ENCODE measurements at places on chromosomes 11 and 22. TPM values are rescaled to one million over a fixed set of nuclear protein-coding genes. Genes with fewer than 3 reads are reported as not detected.
A peak's percentile ranks its signal among the peaks of the same experiment; 100 is the strongest.

DNA sequence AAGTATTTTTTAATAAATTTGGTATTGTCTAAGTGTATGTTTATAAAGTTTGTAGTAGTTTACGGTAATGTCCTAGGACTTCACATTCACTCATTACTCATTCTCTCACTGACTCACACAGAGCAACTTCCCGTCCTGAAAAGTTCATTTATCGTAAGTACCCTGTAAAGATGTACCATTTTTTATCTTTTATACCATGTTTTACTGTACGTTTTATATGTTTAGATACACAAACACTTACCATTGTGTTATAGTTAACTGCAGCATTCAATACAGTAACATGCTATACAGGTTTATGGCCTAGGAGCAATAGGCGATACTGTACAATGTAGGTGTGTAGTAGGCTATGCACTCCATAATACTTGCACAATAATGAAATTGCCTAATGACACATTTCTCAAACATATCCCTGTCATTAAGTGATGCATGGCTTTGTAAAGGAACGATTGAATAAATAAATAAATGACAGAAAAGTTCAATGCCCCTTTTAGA lies 12.5 kb upstream of the CARD18 start:
- DNase-seq, result no peak

DNA sequence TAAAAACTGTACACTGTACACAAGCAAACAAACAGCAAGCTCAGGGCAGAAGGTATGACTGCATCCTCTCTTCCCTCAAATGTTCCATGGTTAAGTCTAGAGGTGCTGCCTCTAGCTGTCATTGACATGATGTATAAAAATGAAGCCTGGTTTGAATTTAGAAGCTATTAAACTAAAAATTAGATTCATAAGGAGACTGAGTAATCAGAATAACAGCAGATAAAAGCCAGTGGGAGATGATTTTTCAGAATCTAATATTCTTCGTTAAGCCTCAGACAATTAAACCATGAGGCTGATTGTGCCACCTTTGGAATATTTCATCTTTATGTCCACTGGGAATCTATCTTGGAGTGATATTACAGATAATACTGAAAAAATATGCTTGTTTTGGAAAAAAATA lies 101.4 kb upstream of the ZC3H12C start:
- DNase-seq, result no peak

DNA sequence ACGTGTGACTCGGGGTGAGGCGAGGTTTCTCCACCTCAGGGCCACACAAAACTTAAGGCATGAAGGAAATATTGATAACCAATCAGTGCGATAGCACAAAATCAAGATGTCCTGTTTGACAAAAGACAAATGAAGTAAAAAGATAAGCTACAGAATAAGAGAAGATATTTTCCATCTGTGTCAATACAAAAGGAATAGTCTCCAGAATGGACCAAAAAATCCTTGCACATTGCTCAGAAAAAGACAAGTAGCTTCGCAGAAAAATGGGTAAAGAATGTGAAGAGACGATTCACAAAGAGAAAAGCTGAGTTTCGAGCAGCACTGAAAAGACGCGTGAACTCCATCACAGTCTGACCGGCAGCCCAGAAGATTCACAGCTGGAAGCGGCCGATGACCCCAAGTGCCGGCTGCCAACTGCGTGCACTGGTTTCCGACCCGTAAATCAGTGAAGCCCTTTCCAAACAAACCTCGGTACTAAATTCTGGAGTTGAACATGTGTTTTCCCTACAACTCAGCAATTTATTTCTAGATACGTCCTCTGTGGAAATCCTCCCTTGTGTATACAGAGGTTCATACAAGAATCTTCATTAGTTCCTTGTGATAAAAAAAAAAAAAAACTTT lies 308.4 kb downstream of the BRD1 start:
- DNase-seq, result no peak

Gene KBTBD3
- total RNA-seq, result 4.9 TPM

DNA sequence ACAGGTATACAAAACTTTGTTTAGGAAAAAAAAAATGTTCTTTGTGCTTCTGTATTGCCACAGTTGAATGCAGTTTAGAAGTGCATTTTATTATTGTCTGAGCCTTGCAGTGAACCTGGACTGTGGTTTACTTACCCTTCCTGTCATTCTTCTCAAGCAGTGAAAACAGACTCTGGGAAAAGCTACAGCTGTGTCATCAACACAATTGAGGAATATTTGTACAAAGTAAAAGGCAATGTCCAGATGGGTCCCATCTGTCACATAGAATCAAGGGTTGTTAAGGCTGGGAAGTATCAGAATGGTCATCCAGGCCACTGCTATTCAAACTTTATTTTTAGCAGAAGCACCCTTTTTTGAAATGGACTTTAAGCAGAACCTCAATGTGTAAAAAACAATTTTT lies 73.3 kb downstream of the TRIM44 start:
- DNase-seq, result no peak

DNA sequence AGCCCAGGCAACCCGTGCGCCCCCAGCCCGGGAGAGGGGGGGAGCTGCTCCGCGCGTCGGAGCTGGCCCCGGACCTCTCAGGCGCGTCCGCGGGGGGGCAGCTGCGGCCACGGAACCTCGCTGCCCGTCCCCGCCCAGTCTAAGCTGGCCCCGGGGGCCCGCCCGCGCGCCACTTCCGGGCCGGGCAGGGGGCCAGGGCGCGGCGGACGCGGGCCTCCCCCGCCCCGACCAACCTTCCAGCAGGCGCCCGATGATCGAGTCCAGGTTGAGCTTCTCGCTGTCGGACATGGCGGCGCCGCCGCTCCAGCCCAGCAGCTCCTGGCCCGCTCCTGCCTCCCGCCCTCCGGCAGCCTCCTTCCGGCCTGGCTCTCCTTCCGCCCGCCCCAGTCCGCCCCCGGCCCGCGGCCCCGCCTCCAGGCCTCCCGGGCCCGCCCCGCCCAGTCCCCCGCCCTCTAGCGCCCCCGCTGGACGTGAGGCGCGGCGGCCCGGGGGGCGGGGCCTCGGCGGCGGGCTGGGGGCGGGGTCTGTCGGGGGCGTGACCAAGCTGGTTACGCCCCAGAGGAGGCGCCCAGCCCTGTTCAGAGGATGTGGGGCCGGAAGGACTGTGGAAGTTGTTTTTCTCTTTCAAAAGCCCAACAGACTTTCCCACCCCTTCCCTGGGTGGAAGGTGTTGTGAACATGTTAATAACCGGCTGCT lies at the start of gene PPP1CA:
TSS of gene PPP1CA (minus strand) at position 364 of the 697 bp plus-strand sequence. CDS start at position 288, 76 bp downstream.
- peak; percentile 96 for DNase-seq

DNA sequence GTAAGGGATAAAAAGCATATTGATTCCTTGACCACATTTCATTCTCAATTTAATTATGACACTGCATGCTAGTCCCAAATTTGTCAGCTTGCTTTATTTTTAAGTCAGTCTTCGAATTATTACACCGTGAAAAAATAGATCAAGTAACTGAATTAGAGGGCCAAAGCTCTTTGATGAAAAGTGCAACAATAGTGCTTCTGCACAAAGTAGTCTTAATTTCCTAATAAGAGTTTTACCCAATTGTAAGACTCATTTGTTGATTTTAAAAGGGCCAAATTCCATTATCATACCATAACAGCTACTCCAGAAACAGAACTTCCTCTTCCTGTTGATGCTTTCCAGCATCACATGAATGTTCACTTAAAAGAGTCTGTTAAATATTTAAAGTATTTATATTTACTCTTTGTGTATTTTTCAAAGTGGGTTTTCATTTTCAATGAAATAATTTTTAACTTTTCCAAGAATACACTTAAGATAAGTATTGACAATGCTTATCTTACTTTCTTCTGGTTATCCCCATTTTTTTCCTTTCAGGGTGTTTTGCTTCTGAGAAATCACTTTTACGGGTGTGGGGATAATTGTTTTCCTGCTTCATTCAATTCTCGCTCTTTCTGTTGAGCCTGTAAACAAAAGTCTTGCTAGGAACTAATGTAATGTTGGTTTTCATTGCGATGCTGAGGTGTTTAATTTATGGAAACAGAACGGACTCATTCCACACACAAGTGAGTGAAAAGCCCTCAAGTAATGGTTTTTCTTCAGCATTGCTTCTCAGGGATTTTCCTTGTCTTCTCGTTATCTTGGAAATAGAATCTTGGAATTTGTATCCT lies 2.1 kb downstream of the ARHGEF12 start:
- no peak for DNase-seq

All from hepatocyte (in vitro differentiated cells).